ENCODE measurements at places on chromosomes 1 and 21.

- no peak for DNase-seq
Measured at GRCh38 chr1:217506878-217507277, 124.0 kb downstream of the GPATCH2 start.

GRCh38 chr1:44220001-44220751 is 6.9 kb downstream of the DMAP1 start:
- DNase-seq, result no peak

- no peak for DNase-seq
Measured at GRCh38 chr1:6683434-6683833, 18.2 kb downstream of the DNAJC11 start.

DNA sequence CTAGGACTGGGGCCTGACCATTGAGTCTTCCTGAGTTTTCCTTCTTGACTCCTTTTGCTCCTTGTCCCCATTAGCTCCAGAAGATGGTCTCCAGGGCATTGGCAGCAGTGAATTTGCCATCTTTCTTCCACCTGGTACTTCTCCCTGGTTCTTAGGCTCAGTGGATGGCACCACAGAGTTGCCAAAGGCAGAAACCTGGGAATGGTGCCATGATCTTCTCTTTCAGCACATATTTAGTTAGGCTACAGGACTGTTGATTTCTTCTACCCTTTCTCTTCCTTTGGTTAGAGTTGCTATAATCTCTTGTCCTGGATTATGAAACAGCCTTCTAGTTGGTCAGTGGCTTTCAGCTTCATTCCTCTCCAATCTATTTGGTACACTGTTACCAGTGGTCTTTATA is 6.2 kb downstream of the ZBTB40 start:
- no peak for DNase-seq

Data from A549 (cell line).